Omental fat pad (tissue), 4 donors: ENCODE measurements at places on chromosomes 12 and 14.

DNA sequence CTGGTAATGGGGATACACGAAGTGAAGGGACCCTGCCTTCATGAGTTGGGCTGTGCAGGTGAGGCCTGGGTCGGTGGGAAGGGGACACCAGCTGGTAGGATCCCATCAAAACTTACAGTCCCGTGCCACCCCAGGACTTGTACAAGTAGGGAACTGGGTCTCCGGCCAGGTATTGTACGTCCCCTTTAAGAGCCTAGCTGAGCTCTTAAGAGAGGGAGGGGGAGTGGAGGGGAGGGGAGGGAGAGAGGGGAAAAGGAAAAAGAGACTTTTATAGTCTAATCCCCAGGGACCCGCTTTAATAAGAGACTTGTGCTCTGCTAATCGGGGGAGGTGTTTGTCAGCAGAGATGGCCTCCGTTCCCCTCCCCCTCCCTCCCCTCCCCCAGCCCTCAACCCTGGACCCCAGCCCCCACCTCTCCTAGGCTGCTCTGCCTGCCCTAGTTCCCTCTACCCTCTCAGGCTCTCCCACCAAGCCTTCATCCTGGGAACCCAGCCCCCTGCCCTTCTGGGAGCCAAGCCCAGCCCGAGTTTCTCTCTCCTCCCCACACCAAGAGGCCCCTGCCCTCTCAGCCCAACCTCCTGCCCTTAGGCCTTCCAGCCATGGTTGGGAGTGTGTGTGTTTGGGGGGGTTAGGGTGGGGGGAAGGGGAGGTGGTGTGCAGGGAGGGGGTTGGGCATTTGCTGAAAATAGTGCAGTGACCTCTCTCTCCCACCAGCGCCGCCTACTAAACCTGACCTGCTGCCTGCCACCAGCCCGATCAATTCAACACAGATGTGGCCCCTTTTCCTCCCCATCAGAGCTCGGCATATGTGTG, 2.6 kb downstream of the GDF11 start:
- DNase-seq = no peak

- peak; percentile 32 for DNase-seq
Observed at GRCh38 chr12:46523863-46524770, 151.5 kb upstream of the SLC38A2 start.

- peak; percentile 37 for DNase-seq
Observed at GRCh38 chr12:89709995-89710872, 1.6 kb upstream of the ATP2B1 start.

DNA sequence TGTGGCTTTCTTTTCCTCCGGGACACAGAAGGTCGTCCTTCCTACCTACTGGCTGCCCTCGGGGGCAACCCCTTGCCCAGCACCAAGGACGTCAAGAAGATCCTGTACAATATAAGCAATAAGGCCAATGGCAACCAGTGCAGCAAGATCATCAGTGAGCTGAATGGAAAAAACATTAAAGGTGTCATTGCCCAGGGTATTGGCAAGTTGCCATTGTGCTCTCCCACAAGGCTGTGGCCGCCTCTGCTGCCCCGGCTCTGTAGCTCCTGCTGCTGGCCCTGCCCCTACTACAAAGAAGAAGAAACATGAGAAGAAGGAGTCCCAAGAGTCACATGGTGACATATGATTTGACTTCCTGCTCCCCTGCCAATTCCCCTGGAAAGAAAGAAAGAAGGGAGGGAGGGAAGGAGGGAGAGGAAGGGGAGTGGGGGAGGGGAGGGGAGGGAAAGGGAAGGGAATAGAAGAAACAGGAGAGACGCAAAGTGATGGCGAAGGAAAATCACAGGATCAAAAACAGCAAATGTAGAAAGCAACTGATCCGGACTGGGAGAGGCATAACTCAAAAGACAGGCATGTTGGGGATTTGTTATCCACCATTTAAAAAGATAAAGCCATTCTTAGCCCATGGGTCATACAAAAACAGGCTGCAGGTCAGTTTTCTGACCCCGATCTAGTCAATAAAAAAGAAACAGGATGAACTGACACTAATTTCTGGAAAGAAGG, 61.3 kb upstream of the RESF1 start:
- DNase-seq = no peak

- no peak for DNase-seq
Observed at GRCh38 chr14:94532447-94532846, 23.2 kb upstream of the SERPINA12 start.

DNA sequence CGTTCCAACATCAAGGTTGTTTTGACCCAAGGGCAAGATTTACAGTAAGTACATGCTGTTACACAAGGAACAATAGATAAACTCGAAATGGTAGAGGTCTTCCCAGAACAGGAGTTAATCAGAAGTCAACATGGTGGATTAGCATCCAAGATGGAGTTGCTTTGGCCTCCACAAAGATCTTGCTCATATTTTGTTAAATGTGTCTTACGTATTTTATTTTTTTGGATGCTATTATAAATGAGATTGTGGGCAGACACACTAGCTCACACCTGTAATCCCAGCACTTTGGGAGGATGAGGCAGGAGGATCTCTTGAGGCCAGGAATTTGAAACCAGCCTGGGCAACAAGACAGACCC, 22.3 kb upstream of the RAB21 start:
- no peak for DNase-seq

- DNase-seq = no peak
Observed at GRCh38 chr12:115872919-115873357, 404.6 kb downstream of the MED13L start.

DNA sequence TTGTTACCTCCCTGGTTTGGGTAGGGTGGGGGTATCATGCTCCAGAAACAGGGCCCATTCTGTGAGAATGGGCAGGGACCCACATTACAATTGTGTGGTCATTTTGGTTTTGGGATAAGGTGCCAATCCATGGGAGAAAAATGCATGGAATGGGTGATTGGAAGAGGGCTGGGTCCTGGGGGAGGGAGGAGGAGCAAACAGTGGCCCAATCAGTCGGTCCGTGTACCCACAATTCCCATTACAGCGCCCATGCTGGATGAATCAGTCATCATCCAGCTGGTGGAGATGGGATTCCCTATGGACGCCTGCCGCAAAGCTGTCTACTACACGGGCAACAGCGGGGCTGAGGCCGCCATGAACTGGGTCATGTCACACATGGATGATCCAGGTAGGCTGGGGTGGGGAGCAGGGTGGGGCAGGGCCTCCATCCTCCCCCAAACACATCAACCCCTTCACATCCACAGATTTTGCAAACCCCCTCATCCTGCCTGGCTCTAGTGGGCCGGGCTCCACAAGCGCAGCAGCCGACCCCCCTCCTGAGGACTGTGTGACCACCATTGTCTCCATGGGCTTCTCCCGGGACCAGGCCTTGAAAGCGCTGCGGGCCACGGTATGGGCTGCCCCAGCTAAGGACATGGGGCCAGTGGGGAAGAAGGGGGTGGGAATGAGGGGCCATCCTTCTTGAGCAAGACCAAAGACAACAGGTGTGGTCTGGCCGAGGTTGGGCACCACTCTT, 3.6 kb upstream of the TPI1 start:
- DNase-seq = no peak
